ENCODE measurements at places on chromosomes 13 and 19. TPM values are rescaled to one million over a fixed set of nuclear protein-coding genes. Genes with fewer than 3 reads are reported as not detected.

NBEA gene
- total RNA-seq: 5.7 TPM

OSCAR gene
- total RNA-seq: 0.36 TPM

PRR19 gene
- total RNA-seq: 0.32 TPM

LILRB2 gene
- not detected for total RNA-seq

LGI4 gene
- 1.3 TPM for total RNA-seq

SPRED3 gene
- 1.5 TPM for total RNA-seq

PRX gene
- total RNA-seq: 3.1 TPM

KCNJ14 gene
- 0.81 TPM for total RNA-seq

LIG4 gene
- total RNA-seq: 11.0 TPM

TPTE2 gene
- not detected for total RNA-seq

PRPF31 gene
- total RNA-seq: 41.4 TPM

KLK8 gene
- total RNA-seq: 0.16 TPM

METTL21C gene
- total RNA-seq: not detected

PSG11 gene
- not detected for total RNA-seq

UQCRFS1 gene
- total RNA-seq: 22.2 TPM

CDX2 gene
- total RNA-seq: not detected

BAX gene
- total RNA-seq: 66.0 TPM

STARD13 gene
- total RNA-seq: 76.9 TPM

YJEFN3 gene
- total RNA-seq: 0.24 TPM

CEACAM6 gene
- not detected for total RNA-seq

ZNF799 gene
- 3.6 TPM for total RNA-seq

NDUFA3 gene
- 5.7 TPM for total RNA-seq

LILRB5 gene
- not detected for total RNA-seq

DIS3 gene
- total RNA-seq: 38.5 TPM

TUBGCP3 gene
- 17.2 TPM for total RNA-seq

NFKBIB gene
- 9.9 TPM for total RNA-seq

ZAR1L gene
- total RNA-seq: 0.24 TPM

FCAR gene
- not detected for total RNA-seq

CD79A gene
- not detected for total RNA-seq

SIX5 gene
- total RNA-seq: 17.2 TPM

HAUS5 gene
- 4.1 TPM for total RNA-seq

ZNF324B gene
- 12.1 TPM for total RNA-seq

APOC4 gene
- not detected for total RNA-seq

GPR4 gene
- not detected for total RNA-seq

INSL3 gene
- total RNA-seq: not detected

CPB2 gene
- total RNA-seq: not detected

RELB gene
- total RNA-seq: 12.1 TPM

CBY2 gene
- total RNA-seq: not detected

NCAN gene
- not detected for total RNA-seq

SULT2A1 gene
- not detected for total RNA-seq

PBX4 gene
- total RNA-seq: 3.4 TPM

CYP4F2 gene
- total RNA-seq: not detected

CEACAM20 gene
- not detected for total RNA-seq

ZNF441 gene
- total RNA-seq: 10.8 TPM

ATXN8OS gene
- not detected for total RNA-seq

RNF17 gene
- total RNA-seq: not detected

PLK5 gene
- under 0.01 TPM for total RNA-seq

All from hair follicle dermal papilla cell (primary cell).